ENCODE measurements at places on chromosomes 5 and 9. TPM values are rescaled to one million over a fixed set of nuclear protein-coding genes. Genes with fewer than 3 reads are reported as not detected.

FOXD1 gene
- total RNA-seq, result 0.31 TPM

PCDHGA10 gene
- total RNA-seq, result 4.3 TPM

FRMD3 gene
- 0.03 TPM for total RNA-seq

TEK gene
- total RNA-seq, result 0.15 TPM

ENTREP1 gene
- total RNA-seq, result not detected
